ENCODE measurements at places on chromosomes 3 and 15. TPM values are rescaled to one million over a fixed set of nuclear protein-coding genes. Genes with fewer than 3 reads are reported as not detected.

GRCh38 chr15:99993262-99993661 is 260.0 kb upstream of the LYSMD4 start:
- no peak for DNase-seq
- no peaks in the 10 kb centered on the region for H3K36me3 ChIP-seq
- H3K4me3 ChIP-seq = no peak overlapping the region
- no peaks in the 10 kb centered on the region for H3K27me3 ChIP-seq

DNA sequence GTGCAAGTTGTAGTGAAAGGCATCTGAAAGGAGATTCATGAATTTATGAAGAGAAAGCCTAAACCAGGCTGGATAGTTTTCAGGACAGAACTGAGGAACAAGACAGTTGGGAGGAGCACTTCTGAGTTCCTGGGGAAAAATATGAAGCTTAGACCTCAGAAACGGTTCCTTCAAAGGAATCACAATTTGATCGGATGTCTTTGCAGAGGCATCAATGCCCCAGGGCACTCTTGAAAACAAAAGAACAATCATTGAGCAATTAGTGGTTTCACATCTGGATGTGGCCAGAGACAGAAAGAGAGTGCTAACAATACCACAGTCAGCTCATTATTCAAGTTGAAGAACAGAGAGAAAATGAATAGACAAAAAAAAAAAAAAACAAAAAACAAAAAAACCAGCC is 86.2 kb downstream of the KLF13 start:
- no peak overlapping the region for H3K4me3 ChIP-seq
- H3K36me3 ChIP-seq = no peaks in the 10 kb centered on the region

- H3K36me3 ChIP-seq = no peaks in the 10 kb centered on the region
- no peak overlapping the region for H3K27ac ChIP-seq
- no peaks in the 10 kb centered on the region for H3K4me1 ChIP-seq
Measured at GRCh38 chr3:61912158-61912557, 350.8 kb downstream of the PTPRG start.

GRCh38 chr15:25240461-25241021 is 198.3 kb downstream of the UBE3A start:
- no peak overlapping the region for H3K27ac ChIP-seq
- H3K36me3 ChIP-seq = no peaks in the 10 kb centered on the region
- H3K4me1 ChIP-seq = no peaks in the 10 kb centered on the region
- H3K27me3 ChIP-seq = no peaks in the 10 kb centered on the region
- no peak overlapping the region for H3K4me3 ChIP-seq

DNA sequence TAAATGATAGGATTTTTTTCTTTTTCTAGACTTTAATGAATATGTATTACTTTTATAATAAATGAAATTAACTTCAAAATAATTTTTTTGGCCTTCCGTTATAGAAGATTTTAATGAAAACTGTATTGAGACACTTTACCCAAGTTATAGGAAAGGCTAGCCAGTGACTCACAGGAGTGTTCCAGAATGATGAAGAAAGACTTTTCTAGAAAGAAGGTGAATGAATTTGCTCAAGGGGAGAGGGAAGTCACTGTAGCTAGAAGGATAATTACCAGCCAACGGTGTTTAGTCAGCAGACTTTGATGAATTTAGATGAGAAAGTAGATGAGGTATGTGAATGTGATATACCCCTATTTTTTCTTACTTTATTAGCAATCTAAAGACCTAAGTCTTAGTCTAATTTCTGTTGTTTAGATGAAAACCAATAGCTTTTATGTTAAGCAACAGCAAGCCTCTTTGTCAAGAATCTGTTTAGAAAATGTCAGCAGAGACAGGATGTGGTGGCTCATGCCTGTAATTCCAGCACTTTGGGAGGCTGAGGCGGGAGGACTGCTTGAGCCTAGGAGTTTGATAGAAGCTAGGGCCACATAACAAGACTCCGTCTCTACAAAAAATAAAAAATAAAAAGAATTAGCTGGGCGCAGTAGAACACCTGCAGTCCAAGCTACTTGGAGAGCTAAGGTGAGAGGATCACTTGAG is 3.2 kb downstream of the ALAS1 start:
- H3K4me1 ChIP-seq = peaks cover 39% of the 10 kb centered on the region
- no peaks in the 10 kb centered on the region for H3K27me3 ChIP-seq
- H3K36me3 ChIP-seq = peaks cover 38% of the 10 kb centered on the region

DNA sequence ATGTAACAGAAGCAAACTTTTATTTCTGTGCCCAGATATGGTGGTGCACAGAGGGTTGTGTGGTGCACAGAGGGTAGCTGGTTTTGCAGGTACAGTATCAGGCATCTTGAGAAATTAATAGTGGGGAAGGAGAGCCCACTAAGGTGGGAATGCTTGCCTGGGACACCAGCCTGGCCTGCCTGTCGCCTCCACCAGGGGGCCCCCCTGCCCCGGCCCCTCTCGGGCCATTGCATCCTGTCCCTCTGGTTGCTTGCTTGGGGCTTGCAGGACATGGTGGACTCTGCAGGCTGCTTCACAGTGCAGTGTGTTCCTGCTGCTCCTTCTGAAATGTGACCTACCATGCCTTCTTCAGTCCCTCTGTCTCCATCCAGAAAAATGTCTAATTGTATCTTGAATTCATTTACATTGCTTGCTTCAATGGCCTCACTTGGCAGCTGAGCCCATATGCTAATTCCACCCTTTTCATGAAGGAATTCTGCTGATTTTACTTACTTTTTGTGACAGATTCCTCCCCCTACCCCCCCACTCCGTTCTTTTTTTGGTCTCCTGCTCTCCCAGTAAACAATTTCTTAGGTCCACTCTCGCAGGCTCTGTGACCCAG is 73.6 kb downstream of the EEFSEC start:
- no peak for DNase-seq
- H3K4me1 ChIP-seq = no peaks in the 10 kb centered on the region
- H3K4me3 ChIP-seq = no peak overlapping the region

RTP3 gene
- not detected for total RNA-seq
